ENCODE measurements at places on chromosomes 7 and 10. TPM values are rescaled to one million over a fixed set of nuclear protein-coding genes. Genes with fewer than 3 reads are reported as not detected.

- no peak for DNase-seq
Measured at GRCh38 chr7:132446260-132446659, 130.0 kb downstream of the PLXNA4 start.

Gene TRRAP
- 21.3 TPM for polyA plus RNA-seq

DNA sequence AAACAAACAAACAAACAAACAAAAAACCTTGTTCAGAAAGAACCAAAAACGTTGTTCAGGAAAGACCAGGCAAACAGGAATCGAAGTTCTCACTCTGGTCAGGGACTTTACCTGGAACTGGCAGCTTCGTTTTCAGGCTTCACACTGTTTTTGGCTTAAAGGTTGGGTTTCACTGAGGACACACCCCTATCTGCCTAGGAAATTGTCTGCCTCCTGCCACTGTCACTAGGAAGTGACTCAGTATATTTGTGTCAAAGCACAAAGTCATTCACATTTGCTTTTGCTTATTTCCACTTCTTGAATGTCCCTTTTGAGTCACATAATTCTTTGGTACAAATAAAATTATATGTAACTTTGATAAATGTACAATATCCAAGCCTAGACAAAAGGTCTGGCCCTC lies 37.9 kb downstream of the PNLIPRP3 start:
- DNase-seq: no peak

DNA sequence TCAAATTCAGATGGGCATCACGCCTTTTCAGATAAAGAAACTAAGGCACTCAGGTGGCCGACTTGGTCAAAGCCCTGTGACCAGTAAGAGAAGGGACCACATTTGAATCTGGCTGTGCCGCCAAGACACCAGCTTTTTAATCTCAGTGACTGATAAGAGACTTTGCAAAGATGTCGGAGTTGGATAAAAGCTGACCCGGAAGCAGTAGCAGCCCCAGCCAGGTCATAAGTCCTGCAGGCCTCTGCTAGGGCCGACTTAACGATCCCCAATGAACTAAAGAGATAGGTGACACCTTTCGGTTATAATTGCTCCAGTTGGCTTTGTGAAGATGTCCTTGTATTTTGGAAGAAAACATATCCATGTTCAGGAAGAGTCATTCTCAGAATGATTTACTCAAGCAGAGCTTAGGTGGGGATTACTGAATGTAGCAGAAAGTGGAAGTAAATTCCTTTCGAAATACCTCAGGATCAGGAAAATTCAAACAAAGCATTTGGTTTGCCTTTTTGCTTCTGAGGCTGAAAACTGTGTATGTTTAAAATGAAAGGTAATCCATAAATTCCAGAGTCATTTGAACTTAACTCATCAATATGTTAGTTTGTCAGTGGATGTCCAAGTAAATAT lies 164.2 kb upstream of the PITRM1 start:
- no peak for DNase-seq

Gene PAPOLB
- polyA plus RNA-seq: not detected

All from muscle of arm (tissue), 14 donors.